Choroid plexus epithelial cell (primary cell): ENCODE measurements at places on chromosomes 6 and 20.

GRCh38 chr20:59571551-59572314 is 32.6 kb upstream of the PHACTR3 start:
- peak; percentile 56 for DNase-seq

DNA sequence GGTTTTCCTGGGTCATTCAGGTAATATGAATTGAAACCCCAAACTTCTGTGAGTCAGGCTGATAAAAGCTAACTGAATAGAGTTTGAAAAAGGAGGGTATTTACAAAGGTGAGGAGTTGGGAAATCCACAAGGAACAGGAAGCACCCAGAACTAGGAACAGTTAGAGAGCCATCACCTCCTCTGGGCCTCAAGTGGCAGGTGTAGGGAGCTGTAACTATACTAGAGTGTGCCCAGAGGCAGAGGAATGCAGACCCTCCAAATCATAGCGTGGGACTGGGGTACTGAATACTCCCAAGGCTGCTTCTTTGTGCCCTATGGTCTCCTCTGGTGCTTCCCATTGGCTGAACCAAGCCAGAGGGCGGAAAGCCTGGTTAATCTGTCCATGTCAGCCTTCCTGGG is 18.3 kb downstream of the TRIM38 start:
- no peak for DNase-seq

DNA sequence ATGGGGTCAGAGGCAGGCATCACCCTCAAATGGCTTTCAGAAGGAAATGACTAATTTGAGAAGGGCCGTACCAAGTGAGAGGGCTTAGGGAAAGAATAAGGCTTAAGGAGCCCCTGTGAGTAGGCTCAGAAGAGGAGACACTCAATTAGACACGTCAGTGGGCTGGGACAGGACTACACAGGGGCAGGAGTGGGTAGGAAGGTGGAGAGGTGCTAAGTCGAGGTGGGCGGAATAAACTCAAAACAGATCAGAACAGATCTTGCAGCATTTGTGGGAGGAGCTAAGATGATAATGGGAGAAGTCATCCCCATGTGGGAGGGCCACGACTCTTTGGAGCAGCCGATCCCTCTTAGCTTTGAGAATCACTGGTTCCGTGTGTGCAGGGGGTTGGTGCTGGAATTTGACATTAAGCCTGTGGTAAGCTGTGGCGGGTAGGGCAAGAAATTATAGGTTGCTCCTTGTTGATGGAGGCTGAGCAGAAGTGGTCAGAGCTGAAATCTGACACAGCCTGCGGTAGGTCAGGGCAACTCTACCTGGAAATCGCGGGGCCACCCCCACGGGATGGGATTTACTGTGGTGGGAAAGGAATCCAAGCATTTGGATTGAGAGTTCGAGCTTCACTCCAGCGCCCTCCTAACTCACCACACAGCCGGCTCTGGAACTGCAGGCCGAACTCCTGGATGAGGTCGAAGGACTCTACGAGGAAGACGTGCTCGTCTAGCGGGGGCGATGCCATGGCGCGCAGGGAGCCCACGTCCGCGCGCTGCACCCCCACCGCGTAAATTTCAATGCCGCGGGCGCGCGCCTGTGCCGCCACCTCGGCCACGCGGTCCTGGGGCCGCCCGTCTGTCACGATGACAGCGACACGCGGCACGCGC is 2.8 kb upstream of the RBPJL start:
- DNase-seq, result no peak

- peak; percentile 65 for DNase-seq
Measured at GRCh38 chr6:76876922-76877553, 586.3 kb downstream of the HTR1B start.

DNA sequence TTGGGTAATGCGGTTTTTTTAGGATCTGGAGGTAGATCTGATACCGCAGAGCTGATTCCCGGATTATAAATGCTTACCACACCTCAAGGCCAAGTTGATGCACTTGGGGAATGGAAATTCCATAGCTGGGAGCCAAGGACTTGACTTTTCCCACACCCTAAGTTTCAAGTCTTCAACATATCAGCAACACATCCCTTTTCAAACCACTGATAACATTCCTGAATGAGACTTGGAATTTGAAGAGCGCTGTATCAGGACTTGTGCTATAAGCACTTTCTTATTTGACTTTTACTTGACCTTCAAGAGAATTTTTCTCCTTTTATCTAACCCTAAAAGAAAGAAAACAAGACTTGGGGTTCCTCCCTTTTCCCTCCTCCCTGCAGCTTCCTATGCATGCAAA is 90.6 kb upstream of the NAA20 start:
- DNase-seq, result no peak

DNA sequence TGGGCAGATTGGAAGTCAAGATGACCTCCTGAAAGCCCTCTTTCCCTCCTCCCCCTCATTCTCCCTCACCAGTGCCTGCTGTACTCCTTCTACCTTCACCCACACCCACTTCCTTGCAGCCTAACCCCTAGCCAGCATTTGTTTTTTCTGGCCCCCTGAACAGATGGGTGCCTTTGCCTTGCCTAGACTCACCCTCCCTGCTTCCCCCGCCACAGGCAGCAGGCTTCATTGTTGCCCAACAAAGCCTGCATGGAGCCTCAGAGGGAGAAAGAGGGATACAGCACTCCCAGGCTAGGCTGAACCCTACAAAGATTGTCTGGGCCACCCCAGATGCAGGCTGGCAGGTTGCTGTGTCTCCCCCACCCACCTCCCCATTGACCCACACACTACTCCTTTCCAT is 2.7 kb downstream of the MOCS1 start:
- no peak for DNase-seq

DNA sequence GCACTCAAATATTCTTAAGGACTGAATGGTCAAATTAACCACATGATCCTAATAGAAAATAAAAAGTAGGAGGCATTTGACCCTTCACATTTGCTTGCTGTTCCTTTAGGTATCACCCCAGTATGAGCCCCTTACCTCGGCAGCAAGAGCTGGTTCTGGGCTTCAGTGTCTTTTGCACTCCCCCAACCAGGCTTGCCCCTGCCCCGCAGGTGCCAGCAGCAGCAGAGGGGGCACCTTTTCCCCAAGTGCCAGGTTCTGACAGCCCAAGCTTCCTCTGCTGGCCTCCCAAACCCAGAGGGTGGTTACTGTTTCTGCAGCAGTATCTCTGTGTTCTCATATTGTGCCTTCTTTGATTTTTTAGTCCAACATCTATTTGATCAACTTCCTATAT is 23.2 kb downstream of the UBE2V1 start:
- DNase-seq, result no peak

DNA sequence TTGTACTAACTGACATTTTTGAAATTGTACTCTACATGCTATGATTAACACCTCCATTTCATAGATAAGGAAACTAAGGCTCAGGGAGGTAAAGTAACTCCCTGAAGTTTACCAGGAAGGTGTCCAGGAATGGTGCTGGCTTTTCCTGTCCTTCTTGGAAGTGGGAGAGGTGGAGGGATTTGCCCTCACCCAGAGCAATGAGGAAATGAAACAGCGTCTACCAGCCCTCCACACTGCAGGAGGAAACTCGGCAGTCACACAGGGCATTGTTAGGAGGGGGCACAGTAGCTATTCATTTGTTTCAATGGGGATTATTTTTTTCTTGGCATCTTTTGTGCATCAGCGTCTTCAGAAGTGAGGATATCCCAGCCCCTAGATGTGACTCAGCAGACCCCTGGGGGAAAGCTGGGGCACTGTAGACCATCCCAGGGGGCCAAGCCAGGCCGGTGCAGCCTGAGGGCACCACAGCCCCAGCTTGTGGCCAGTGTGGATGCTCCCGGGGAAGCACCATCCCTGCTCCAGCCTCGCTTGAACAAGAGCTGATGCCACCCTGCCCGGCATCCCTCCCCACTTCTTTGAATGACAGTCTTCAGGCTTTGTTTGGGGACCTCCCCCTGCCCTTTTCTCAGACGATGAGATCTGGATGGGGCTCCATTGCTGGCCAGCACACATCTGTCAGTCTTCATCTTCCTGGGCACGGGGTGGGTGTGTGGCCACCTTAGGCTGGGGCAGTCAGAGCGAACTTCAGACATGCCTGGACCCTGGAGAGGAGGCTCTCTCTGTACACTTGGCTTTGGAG is 224.4 kb upstream of the PMEPA1 start:
- DNase-seq, result no peak

GRCh38 chr6:13877051-13877450 is 47.7 kb upstream of the RNF182 start:
- DNase-seq, result peak; percentile 29

GRCh38 chr6:161095916-161096315 is 104.3 kb downstream of the MAP3K4 start:
- no peak for DNase-seq

- no peak for DNase-seq
Measured at GRCh38 chr6:139639507-139639906, 265.1 kb upstream of the CITED2 start.

DNA sequence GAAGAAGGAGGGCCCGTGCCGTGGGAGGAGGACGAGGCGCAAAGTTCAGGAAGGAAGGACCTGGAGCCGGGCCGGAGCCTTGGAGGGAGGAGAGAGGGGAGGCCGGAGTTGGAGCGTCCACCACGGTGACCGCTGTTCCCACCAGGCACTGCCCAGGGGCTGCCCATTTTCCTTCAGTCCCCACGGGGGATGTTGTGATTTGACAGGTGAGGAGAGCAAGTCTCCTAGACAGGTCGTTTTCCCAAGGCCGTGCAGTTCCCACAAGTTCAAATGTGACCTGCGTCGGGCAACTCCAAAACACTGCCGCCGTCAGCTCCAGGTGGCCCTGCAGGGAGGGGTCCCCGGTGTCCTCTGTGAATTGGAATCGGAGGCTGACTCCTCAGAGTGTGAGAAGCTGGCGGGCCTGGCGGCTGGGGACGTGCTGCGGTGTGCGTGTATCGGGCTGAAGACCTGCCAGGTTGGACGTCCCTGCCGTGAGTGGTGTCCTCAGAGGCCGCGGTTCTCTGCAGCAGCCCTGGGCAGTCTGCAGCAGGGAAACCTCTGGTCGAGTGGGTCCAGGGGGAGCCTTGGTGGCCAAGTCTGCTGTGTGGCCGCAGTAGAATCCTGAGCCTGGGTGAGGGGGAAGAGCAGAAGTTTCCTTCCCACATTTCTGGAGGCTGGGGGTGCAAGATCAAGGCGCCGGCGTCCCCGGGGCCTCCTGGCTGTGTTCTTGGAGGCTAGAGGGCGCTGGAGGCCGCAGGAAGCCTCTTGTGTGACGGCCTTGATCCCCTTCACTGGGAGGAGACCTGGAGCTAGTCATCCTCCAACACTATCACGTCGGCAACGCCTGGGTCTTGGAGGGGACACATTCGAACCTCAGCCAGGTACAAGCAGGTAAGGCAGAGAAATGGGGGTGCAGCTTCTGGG is 115.1 kb upstream of the FRMD1 start:
- no peak for DNase-seq

DNA sequence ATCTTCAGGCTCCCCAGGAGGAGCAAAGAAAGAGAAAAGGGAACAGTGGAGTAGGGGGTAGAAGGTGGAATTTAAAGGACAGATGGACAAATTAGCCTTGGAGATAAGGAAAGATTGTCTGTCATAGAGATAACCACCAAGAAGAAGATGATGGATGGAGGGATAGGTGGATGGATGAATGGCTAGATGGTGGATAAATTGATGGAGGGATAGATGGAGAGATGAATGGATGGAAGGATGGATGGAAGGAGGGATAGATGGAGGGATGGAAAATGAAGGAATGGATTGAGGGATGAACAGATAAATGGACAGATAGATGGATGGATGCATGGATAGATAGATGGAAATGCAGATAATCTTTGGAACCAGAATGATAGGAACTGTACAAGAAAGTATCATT is 102.8 kb downstream of the TNFAIP3 start:
- no peak for DNase-seq

DNA sequence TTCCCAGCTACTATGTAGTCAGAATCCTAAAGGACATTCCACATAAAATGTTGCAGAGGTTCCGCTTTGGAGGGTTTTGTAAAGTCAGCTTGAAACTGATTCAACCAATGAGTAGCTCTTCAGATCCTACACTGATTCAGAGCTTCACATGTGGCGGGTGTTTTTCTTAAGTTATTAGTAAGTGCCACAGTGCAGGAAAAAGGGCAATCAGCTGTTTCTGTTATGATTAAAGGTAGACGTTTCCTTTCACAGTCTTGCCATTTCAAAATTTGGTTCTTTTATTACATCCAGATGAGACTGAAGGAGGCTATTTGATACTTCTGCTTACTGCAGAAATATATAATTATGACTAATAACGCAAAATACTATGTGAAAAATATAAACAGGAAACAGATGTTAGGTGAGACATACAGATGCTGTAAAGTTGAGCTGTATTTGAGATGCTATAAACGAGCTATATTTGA is 443.9 kb downstream of the CDKAL1 start:
- DNase-seq, result peak; percentile 71

DNA sequence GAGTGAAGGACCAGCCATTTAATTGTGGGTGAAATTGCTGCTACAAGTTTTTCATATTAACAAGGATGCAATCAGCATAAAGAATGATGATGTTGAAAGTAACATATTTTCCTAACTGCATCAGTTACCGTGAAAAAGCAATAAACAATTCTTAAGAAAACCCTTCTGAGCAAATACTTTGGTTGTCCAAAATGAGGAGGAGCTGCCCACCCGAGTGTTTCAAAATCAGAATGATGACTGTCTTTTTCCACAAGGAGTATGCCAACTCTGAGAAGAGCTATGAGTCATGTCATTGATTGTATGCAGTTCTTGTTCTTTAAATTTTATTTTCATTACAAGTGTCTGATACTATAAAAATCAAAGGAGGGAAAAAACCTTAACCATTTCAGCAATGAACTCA is 470.5 kb downstream of the COL12A1 start:
- peak; percentile 93 for DNase-seq

DNA sequence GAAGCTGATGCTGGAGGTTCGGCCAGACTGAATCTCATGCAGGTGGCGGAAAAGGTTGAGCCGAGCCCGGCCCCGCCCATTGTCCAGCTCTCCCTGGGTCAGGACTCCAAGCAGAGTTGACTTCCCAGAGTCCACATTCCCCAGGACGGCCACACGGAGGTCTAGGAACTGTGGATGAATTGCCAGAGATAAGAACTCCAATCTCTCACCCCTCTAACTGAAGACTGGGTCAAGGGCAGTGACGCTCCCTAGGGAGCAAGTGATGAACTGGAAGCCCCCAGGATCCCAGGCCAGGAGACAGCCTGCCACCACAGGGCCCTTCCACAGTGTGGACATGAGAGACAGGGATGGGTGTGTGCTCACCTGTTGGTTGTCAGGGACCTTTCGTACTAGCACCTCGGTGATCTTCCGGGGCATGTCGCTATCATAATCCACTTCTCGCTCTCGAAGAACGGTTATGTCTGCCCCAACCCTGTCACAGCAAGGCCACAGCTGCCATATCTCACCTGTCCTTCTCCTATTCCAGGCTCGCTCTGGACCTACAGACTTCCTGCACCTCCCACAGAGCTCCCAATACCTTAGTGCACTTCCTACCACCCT is 3.6 kb downstream of the GTPBP2 start:
- DNase-seq, result no peak

- no peak for DNase-seq
Measured at GRCh38 chr20:16124911-16125776, 448.1 kb downstream of the KIF16B start.

DNA sequence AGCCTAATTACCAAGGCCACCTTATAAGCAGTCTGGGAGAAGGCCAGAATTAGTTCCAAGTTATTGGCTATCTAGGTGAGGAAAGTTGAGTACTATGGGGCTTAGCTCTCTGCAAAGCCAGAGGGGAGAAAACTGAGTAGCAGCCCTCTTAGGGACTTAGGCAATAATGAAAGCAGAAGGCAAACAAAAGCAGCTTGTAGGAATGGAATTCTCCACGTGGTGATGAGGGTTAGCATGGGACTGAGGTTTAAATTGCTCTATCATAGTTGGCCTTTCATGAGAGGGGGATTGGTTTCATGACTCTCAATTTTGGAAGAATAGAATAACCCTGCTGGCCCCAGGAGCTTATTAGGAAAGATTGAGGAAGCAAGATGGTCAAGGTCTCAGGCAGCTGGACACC is 7.0 kb upstream of the UBE2J1 start:
- peak; percentile 25 for DNase-seq
